Stimulated activated CD4-positive, alpha-beta T cell treated with anti-CD3 and anti-CD28 coated beads, Interleukin-1b, Interleukin-23, amount 100 ng/mL, for 24 hours (primary cell): ENCODE measurements at places on chromosomes 4 and X.

- DNase-seq: no peak
These were observed 61.3 kb downstream of the NPNT start for GRCh38 chr4:105956569-105956968.

DNA sequence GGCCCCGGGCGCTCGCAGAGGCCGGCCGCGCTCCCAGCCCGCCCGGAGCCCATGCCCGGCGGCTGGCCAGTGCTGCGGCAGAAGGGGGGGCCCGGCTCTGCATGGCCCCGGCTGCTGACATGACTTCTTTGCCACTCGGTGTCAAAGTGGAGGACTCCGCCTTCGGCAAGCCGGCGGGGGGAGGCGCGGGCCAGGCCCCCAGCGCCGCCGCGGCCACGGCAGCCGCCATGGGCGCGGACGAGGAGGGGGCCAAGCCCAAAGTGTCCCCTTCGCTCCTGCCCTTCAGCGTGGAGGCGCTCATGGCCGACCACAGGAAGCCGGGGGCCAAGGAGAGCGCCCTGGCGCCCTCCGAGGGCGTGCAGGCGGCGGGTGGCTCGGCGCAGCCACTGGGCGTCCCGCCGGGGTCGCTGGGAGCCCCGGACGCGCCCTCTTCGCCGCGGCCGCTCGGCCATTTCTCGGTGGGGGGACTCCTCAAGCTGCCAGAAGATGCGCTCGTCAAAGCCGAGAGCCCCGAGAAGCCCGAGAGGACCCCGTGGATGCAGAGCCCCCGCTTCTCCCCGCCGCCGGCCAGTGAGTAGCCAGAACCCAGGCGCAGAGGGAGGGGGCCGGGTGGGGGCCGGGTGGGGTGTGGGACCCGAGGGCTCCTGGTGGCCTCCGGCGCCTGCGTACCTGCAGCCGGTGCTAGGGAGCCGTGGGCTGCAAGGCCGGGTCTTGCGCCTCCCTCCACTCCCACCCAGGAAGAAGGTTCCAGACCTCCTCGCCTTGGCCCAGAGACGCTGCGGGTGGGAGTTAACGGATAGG lies 534 bp downstream of the MSX1 start:
- DNase-seq: no peak

GRCh38 chr4:174009686-174010451 lies 273.6 kb downstream of the FBXO8 start:
- no peak for DNase-seq

DNA sequence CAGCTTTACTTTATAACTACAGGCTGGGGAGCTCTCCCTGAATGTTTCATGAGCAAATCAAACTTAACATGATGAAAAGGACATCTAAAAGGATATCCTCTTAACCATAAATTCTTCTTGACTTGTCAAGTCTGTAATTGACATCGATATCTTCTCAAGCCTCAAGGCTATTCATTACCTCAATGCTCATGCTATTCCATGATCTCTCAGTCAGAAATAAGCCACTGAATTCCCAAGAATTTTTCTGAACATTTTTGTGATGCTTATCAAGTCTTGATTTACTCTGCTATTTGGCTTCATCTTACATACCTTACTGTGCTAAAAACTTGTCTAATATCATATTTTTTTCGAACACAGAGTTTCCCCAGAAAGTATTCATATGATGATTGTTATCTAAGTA lies 433.4 kb downstream of the PDGFC start:
- DNase-seq: no peak

DNA sequence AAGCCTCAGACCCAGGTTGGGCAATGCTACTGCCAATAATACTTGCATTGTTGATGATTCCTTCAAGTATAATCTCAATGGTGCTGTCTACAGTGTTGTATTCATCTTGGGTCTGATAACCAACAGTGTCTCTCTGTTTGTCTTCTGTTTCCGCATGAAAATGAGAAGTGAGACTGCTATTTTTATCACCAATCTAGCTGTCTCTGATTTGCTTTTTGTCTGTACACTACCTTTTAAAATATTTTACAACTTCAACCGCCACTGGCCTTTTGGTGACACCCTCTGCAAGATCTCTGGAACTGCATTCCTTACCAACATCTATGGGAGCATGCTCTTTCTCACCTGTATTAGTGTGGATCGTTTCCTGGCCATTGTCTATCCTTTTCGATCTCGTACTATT lies 7.4 kb downstream of the LPAR4 start:
- DNase-seq: no peak

GRCh38 chr4:161581262-161582230 lies 582.3 kb downstream of the FSTL5 start:
- no peak for DNase-seq

DNA sequence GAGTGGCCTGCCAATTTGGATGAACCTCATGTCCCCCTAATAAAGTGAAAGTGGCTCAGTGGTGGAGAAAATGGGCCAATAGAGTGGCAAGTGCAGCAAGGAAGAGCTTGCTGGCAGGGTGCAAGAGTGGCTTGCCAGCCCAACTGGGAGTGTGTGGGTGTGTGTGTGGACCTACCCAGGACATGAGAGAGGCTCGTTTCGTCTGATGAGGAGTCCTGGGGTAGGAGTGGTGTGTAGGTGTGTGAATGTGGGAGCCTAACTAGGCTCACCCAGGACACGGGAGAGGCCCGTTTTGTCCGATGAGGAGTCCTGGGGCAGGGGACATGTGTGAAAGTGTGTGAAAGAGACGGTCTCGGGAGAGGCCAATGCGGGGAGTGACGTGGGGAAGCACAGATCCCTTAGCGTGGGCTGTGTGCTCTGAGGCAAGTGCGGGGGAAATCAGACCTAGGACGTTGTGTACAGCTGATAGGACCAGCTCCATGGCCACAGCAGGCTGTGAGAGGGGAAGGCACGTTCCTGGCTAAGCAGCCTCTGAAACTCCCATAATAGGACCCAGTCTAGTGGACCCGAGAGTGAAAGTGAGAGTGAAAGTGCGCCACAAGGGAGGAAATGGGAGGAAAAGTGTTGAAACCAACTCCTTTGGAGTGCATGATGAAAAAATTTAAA lies 5.3 kb downstream of the GAGE10 start:
- DNase-seq: no peak

DNA sequence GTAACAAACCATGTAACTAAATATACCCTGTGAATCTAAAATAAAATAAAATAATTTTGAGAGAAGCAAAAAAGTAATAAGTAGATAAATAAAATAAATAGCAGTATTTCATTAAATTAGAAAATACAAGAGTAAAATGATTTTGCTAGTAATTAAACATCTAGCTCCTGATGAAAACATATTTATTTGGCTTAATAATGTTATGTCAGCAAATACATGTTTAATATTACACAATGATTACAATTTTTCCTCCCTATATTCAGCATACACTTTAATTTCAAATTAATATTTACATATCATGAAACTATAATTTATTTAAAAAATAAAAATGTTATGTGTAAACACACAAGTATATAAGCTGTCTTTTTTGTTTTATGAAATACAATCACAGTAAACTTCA lies 697.1 kb downstream of the GRID2 start:
- DNase-seq: no peak

- no peak for DNase-seq
These were observed 395 bp downstream of the RAB28 start for GRCh38 chr4:13483768-13484121.

GRCh38 chr4:98289375-98289774 lies 28.2 kb downstream of the RAP1GDS1 start:
- DNase-seq: no peak

DNA sequence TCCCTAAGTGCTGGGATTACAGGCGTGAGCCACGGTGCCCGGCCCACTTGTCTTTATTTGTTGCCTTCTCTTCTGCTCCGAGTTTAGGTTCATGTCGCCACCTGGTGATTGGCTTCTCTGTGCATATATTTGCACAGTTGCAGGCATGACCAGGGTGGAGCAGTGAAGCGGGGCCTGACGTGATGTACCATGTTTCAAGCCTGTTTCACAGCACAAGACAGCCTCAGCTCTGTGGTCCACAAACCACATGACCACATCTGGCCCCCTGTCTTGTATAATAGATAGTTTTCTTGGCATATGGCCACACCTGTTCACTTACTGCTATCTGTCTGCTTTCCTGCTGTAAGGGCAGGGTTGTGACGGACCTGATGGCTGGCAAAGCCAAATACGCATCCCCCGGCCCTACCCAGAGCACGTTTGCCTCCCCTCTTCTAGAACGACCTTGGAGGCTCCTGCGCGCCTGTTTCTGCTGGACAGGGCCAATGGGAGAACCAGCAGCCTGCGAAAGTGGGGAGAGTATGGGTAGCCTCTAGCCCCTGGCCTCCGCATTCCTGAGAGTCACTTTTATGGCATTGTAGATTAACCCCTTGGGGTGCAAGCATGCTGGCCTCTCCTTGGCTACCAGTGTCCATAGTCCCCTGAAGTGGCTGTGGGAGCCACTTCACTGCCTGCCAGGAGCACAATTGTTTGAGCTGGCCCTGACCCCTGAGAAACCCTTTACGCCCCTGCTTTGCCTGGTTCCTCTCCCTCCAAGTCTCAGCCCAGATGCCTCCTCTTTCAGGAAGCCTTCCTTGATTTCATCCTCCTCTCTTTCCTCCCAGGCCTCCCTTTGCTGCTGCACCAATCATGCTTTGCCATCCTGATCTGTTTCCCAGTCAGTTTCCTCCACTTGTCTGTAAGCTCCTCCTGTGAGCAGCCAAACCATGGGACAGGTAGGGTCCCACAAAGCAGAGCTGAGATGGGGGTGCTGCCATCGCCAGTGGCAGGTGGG lies 6.0 kb upstream of the SH3TC1 start:
- DNase-seq: no peak

DNA sequence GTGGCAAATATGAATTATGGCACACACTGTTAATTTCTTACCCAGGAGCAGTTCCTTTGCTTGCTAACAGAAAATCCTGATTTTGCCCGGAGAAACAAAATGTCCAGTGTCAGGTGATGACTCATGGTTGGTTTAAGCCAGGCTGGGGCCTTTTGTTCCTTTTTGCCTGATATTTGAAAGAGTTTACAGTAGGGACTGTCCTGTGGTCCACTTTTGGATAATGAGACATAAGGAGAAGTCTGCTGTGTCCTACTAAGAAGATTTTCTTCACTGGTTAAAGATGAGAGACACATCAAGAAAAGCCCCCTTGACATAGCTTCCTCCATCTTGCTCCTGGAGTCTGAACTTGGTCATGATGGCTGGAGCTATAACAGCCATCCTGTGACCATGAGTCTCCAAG lies 12.1 kb upstream of the DRD5 start:
- DNase-seq: no peak

DNA sequence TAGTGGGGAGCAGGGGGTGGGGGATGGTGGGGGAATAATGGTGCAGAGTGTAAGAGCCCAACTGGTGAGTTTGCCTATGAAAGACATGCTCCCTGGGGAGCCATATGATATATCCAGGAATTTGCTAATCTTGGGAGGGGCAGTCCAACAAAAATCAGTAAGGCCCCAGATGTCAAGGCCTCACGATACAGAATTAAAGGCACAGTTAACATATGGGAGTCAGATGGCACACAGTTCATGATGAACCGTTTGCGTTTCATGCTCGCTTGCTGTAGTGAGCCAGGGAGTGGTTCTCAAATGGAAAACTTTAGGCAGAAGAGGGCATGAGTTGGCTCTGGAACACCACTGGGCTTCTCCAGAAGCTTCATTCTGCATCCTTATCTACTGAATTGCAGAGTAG lies 33.9 kb upstream of the VCX2 start:
- DNase-seq: no peak

- DNase-seq: no peak
These were observed 79.4 kb upstream of the FHL1 start for GRCh38 chrX:136067966-136068365.

DNA sequence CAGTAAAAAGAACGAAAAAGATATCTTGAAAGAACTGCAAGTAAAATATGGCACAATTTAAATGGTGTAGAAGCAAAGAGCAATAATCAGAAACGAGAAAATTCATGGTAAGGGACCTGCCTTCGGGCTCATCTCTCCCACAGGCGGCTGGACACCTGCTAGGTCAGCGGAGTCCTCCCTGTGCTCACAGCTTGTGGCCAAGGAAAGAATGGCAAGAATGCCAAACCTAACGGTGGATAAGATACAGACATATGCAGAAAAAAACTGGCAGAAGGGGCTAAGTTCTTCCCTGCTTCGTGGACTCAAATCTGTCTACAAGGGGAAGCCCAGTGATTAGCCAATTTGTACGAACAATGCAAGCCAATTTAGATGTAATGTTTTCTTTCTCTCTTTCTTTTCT lies 152.1 kb upstream of the VCX start:
- no peak for DNase-seq

DNA sequence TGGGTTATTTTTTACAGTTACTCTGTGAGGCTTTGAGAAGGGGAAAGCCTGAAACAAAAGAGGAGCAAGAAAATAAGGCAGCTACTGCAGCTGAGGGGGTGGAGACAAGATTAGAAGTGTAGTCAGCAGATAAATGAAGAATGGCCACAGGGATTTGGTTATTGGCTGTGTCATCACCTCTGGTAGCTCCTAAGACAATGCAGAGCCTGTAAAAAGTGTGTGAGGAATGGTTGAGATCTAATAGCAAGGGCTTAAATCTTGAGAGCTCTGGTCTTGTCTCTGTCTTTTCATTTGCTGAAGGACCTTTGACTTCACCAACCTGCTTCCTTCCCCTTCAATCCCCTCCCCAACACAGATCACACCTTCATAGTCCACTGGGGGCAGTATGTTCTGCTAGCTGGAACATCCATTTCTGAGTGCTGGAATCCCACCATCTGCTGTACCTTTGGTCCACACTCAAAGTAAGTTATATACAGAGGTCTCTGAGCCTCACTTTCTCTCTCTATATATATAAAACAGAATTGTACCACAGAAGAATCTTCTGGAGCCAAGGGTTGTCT lies 213.7 kb upstream of the ZIC3 start:
- no peak for DNase-seq

DNA sequence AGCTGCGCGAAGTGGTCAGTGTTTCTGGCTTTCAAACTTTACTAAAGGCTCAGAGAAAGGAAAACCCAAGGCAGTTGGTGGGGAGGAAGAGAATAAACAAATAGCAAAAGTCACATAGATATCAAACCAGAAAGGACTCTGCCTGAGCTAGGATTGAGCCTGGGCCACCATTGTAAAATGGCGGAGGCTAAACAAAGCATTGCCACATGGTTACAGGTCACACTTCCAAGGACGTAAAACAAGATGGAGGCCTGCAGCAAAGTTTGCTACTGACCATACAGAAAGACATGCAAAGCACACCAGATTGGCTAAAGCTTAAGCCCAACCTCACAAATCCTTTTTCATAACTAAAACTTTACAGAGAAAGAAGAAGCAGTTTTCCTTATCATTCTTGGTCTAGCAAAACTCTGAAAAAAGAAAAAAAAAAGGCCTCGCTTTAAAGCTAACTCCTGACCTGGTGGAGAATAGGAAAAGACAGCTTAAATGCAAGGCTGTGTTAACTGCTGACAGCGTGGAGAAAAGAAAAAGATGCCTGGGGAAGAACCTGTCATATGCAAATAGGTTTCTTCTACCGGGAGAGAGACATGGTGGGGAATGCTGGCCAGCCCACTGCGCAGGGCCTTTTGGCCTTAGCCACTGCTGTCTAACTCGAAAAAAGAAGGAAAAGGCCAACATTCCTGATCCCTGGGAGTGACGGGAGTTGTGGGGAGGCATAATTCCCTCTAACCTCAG lies 81.8 kb upstream of the SMARCA5 start:
- no peak for DNase-seq

DNA sequence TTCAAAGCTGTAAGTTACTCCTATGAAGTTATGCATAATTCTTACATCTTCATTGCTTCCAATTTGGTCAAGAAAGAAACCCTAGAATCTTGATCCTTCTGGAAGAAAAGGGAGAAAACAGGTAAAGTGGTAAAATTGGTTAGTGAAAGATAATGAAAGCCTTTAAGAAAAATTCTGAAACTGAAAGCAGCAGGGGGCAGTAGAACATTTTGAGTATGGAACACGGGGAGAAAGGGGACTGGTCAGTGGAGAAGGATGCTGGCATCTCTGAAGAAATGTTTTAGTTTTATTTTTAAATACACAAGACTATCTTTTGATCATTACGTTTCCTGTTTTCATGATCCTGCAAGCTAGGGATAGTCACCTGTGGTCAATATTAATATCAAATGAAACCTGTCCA lies 54.3 kb downstream of the SLIT2 start:
- DNase-seq: no peak
